Urothelium cell line (cell line): ENCODE measurements at places on chromosomes 7 and 10.

GRCh38 chr10:86139066-86139657 lies 227.4 kb downstream of the GRID1 start:
- DNase-seq: no peak

- no peak for DNase-seq
Observed at GRCh38 chr7:128172963-128173362, 68.1 kb upstream of the LEP start.

GRCh38 chr7:102451371-102452054 lies 13.2 kb downstream of the ALKBH4 start:
- no peak for DNase-seq

DNA sequence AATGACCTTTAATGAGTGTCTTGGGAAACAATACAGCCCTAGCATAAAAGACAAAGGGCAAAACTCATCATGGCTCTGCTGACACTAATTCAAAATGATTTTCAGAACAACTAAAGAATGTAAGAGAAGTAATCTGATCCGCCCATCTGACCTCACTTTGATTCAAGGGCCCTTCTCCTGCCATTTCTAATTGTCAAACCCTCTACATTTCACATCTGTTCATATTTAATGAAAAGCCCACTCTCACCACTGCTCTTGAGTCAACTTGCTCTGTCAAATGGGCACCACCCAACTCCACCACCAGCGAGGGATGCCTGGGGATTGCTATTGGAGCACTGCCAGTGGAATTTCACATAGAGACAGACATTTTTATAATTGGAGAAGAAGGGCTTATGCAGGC lies 639.2 kb downstream of the KCNMA1 start:
- DNase-seq: no peak

- DNase-seq: no peak
Observed at GRCh38 chr7:71354716-71355115, 222.8 kb downstream of the GALNT17 start.

- peak; percentile 62 for DNase-seq
Observed at GRCh38 chr10:92387289-92387940, 96.4 kb downstream of the MARCHF5 start.

GRCh38 chr10:118901906-118902305 lies 127.6 kb upstream of the NANOS1 start:
- DNase-seq: no peak

DNA sequence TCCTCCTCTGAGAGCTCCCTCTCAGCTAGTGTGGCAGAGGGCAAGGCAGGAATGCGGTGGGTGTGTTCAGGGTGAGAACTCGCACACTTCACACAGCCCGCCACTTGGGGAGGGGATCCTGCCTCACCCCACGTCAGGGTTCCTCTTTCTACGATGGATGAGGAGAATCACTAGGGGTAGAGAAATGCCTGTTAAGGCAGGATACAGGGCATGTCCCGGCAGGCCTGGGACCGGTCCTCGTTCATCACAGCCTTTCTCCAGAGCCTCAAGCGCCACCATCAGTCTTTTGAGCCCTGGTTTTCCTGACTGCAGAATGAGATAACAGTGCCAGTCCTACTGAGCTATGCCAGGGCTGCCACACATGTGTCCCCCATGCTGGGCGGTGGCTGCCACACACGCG lies 546.7 kb upstream of the ADARB2 start:
- no peak for DNase-seq

DNA sequence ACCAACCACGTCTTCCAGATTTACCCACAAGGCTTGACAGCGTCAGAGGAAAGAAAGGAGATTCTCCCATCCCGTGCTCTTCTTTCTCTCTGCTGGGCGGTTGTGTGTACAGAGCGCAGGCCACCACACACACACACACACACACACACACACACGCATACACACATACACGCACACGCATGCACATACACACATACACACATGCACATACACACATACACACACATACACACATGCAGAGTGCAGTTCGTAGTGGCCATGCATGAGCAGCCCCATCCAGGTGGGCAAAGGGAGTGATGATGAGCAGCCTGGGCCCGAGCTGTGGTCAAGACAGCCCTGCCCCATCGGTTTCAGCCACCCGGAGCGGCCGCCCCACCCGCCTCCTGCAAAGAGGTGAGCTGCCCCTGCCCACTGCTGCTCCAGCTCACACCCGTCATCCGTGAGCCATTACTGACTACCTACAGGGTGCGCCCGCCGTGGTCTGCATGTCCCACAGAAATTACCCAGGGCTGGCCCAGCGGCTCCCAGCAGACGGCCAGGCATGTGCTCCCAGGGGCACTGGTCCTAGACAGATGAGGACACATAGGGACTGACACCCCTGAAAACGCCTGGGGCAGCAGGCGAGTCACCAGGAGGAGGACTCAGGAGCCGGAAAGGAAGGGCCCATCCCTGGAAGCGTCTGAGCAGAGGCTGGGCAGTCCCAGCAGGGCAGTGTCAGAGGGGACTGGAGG lies 69.6 kb downstream of the ASB13 start:
- no peak for DNase-seq

DNA sequence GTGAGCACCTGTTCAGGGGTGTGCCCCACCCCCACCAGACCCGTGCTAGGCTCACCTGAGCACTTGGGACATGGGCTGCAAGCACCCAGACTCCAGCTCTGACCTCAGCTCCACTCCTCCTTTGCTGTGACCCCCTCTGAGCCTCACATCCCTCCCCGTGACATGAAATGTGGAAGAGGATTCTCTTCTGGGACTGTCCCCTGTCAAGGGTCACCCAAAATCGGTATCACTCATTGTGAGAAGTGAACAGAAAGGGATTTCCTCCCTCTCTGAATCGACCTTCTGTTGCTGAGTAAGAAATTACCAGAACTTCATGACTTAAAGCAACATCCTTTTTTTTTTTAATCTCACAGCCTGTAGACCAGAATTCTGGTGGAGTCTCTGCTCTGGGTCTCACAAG lies 6.2 kb upstream of the CHST15 start:
- no peak for DNase-seq

DNA sequence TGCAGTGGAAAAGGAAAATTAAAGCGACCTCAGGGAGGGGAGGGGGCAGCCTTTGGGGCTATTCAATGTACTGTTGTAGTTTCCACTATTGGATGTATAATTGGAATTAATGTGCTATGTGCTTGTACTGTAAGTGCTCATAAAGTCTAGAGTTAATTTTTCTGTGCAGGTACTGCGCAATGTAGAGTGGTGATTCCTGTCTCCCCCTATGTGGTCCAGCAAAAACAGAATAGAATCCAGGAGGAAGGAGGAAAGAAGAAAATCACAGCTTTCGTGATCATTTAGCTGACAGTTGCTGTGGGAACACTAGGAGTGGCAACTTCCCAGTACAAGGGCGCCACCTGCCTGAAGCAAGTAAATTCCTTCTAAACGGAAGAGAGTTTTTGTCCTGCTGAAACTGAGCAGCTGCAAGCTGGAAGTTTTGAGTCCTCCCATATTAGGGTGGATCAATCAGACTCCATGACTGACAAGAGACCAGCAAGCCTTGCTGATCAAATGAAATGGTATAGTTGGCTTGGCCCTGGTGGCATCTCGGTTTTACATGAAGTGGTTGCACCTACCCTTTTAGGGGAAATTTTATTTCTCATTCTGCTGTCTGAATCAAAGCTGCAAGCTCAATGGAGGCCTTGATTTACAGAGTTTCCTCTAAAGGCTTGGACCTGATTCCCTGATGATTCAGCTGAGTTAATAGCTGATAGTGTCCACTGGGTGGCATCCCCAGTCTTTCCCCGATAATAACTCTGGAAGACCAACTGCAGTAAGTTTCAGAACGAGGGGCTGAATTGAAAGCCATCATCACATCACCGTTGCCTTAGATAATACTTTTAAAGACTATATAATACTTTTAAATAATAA lies 299.8 kb downstream of the HGF start:
- DNase-seq: peak; percentile 86

DNA sequence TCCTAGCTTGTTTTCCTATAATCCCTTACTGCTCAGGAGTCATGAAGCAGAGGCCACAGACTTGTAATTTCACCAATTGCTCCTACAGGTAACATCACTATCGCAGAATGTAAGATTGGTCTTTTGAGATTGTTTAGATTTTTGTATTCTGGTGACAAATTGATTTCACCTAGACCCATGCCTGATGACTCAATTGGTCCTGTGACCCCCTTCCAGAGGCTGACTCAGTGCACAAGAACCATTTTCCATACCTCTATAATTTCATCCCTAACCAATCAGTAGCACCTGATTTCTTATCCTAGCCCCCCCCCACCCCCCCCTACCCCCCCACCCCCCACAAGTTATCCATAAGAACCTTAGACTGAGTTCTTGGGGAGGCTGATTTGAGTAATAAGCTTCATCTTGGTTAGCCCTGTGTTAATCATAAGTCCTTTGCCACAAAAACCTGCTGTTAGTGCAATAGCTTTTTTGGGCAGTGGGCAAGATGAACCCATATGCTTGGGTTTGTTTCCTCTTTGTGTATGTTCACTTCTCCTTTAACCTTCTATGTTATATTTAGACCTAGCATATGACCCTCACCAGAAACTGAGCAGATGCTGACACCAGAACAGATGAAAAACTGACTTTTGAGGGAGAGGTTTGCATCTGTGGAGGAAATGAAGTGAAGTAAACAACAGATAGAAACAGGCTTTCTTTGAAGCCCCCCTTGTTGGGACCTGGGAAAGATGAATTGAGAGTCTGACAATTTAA lies 187.1 kb downstream of the KIF20B start:
- DNase-seq: no peak

- peak; percentile 16 for DNase-seq
Observed at GRCh38 chr7:139776486-139777132, 1.2 kb downstream of the HIPK2 start.

DNA sequence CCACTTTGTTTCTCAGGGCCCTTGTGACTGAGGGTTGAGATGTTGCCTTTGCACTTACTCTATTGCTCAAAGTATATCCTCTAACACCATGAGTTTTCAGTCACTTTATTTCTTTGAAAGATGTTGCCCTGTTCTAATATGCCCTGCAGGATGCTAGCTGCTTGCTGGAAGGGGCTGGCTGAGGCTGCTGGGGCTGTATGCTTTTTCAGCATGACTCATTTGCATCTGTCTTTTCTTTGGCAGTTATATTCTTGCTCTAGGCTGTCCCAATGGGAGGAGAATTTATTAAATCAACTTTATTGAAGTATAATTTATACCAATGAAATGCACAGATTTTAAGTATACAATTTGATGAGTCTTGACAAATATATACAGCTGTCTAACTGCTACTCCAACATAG lies 157.7 kb downstream of the PLPP4 start:
- DNase-seq: no peak

DNA sequence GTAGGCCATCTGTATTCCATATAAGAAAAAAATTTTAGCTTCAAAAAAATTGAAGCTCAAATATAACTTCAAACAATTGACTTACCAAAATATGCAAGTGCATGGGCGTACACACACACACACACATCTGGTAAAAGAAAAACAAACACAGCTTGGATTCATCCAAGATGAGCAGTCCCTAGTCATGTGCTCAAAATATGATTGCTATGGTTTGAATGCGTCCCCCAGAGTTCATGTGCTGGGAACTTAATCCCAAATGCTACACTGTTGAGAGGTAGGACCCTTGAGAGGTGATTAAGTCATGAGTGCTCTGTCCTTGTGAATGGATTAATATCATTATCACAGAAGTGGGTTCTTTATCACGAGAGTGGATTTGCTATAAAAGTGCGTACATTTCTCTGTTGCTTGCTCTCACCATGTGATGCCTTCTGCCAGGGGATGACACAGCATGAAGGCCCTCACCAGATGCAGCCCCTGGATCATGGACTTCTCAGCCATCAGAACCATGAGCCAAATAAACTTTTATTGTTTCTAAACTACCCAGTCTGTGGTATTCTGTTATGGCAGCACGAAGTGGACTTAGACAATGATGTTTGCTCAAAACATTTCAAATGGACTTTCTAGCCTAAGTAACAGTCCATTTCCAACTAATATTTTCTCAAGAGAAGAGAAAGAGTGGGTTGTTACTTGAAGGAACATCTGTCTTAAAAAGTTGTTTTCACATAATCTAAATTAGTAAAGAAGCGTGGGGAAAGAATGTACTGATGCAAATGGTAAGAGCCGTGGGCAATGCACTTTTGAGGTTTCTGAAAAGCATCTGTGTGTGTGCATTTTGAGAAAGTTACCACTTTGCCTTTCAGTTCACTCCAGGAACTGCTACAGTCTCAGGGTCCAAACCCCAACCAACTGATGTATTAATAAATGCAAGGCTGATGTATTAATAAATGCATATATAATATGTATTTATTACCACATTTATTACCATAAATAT lies 15.1 kb upstream of the SVIL start:
- no peak for DNase-seq

DNA sequence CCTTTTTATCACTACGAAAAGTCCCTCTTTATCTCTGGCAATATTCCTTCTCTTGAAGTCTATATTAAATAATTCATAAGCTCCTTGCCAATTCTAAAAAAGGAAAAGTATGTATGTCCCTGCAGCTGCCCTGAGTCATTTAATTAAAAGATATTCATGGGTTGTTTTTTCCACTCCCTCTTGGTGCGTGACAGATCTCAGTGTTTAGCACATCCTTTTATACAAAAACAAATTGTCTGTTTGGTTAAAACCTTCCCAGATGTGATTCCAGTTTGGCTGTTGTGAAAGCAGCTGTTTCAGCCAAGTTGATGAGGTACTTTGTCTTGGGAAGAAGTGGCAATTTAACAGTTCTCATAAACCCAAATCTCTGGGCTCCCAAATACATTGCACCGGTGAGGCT lies 33.8 kb upstream of the PRLHR start:
- no peak for DNase-seq

DNA sequence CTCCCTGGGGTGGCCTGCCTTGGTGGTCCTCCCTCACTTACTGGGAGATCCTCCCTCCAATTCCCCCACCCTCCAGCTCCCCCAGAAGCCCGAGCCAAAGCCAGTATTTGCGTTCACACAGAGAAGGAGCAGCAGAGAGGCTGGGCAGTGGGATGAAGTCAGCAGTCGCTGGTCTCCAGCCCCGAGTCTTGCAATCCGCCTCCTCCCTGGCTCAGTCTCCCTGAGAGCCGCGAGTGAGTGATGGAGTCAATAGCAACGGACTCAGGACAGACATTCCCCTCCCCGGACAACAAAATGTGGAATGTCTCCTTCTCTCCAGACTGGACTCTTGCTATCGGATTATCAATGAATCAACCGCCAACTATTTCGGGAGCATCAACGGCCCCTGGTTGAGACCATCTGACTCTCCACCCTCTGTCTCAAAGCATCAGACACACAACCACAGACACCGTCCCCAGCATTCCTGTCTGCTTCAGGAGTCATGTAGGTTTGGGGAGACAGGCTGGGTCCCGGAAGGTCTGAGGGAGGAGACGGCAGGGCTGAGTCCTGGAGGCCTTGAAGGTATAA lies 178.4 kb downstream of the SH3PXD2A start:
- peak; percentile 78 for DNase-seq

DNA sequence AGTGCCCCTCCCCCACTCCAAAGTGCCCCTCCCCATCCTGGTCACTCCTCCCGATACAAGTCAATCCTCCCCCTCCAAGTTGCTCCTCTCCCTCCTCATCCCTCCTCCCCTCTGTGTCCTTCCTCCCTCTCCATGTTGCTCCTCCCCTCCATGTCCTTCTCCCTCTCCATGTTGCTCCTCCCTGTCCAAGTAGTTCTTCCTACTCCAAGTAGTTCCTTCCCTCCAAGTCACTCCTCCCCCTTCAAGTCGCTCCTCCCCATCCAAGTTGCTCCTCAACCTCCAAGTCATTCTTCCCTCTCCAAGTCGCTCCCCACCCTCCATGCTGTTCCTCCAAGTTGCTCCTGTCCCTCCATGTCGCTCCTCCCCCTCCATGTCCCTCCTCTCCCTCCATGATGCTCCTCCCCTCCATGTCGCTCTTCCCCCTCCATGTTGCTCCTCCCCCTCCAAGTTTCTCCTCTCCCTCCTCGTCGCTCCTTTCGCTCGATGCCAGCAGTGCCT lies 8.6 kb upstream of the WBP1L start:
- no peak for DNase-seq

- no peak for DNase-seq
Observed at GRCh38 chr7:3245077-3245476, 56.0 kb upstream of the SDK1 start.
